Bronchial epithelial cell (primary cell): ENCODE measurements at places on chromosomes 1 and 21.

DNA sequence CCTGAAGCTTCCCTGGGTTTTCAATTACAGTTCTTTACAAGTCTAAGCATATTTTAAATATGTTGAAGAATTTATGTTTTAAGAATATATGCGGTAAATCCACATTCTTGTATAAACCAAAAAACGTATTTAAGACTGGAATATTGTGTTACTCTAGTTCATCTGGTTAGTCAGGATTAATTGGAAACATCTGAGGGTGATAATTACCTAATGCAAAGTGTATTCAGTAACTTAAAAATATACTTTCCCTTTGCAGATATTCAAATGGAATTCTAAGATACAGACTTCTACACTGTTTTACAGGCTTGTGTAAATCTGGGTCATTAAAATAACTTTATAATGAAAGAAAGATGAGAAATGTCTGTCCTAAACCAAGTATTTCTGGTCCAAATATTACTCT is 302.0 kb downstream of the VAV3 start:
- no peak for DNase-seq

- no peak for DNase-seq
These were observed 6.6 kb downstream of the RSBN1 start for GRCh38 chr1:113805639-113806038.

DNA sequence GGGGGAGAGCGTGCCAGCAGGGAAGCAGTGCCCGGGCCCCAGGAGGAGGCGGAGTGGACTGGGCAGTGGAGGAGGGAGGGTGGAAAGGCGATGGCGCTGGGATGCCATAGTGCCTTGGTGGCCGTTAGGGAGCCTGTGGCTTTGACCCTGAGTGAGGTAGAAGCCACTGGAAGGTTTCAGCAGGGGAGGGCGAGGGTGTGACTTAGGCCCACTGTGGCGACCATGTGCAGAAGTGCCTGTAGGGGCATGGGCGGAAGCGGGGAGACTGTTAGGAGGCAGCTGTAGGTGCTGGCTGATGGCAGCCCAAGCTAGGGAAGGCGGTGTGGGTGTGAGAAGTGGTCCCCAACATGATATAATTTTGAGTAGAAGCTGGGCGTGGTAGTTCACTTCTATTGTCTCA is 28.2 kb downstream of the LHX4 start:
- DNase-seq: no peak

- DNase-seq: no peak
These were observed 32.8 kb downstream of the EPRS1 start for GRCh38 chr1:220013497-220013896.

- no peak for DNase-seq
These were observed 72.0 kb downstream of the ST6GALNAC5 start for GRCh38 chr1:76939050-76939816.

- no peak for DNase-seq
These were observed 122.4 kb downstream of the SIPA1L2 start for GRCh38 chr1:232507571-232507970.

DNA sequence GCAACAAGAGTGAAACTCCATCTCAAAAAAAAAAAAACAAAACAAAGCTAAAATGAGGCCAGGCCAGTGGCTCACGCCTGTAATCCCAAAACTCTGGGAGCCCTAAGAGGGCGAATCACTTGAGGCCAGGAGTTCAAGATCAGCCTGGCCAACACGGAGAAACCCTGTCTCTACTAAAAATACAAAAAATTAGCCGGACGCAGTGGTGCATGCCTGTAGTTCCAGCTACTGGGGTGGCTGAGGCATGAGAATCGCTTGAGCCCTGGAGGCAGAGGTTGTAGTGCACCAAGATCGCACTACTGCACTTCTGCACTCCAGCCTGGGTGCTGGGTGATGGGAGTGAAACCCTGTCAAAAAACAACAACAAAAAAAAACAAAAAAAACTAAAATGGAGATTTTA is 191.2 kb upstream of the SGIP1 start:
- no peak for DNase-seq

- DNase-seq: no peak
These were observed 303.3 kb upstream of the DAB1 start for GRCh38 chr1:57727121-57727520.

DNA sequence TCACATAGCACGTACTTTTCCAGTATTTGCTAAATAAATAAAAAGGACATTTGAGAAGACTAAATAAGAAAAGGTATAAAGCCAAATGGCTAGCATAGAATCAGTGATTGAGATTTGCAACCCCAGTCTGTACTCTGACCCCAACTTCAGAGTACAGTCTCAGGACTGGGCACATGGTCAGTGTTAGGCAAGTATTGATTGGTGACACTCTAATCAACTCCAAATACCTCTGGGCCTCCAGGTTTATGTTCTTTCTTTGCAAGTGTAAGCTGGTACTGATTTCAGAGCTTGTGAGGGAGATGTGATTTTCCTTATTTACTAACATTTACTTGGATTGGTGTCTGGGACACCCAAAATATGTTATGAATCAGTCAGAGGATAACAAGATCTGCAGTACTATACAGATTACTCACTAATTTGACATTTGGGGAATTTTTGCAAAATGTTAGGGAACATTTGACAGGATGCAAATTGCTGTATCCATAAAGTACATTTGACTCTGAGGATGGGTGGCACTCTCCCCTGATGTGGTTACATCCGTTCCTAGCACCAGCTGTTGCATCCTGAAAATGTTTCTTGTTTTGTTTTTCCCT is 34.2 kb downstream of the LMO4 start:
- no peak for DNase-seq

GRCh38 chr1:3349161-3349967 is 105.1 kb upstream of the ARHGEF16 start:
- DNase-seq: no peak

- no peak for DNase-seq
These were observed 110.8 kb downstream of the WDR4 start for GRCh38 chr21:42768324-42769121.

DNA sequence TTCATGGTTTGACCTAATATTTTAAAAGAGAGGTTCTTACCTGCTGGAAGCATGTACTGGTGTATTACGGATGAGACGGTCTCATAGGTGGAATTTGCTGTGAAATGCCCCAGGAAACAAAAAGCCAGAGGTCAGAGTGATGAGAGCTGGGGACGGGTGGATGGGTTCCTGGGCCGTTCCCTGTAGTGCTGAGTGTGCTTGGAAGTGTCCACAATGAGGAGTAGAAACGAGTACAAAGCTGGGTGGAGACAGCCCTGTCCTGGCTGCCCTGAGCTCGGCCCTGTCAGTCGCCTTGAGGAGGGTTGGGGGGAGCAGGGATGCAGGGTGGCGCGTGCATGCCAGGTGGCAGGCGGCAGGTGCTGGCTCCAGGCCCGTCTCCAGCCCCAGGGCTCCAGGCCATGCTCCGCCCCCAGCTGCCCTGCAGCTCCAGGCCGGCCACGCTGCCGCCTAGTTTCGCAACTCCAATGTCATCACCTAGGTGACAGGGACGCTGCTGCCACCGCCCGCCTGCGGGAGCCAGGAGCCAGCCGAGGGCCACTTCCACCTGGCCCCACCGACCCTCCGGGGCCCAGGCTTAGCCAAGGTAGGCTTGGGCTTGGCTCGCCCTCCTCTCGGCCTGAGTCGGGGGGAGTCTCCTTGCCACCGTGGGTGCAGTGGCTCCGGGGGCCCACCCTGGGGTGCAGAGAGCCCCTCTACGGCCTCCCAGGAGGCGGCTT is 16.4 kb downstream of the TP73 start:
- DNase-seq: peak; percentile 23

DNA sequence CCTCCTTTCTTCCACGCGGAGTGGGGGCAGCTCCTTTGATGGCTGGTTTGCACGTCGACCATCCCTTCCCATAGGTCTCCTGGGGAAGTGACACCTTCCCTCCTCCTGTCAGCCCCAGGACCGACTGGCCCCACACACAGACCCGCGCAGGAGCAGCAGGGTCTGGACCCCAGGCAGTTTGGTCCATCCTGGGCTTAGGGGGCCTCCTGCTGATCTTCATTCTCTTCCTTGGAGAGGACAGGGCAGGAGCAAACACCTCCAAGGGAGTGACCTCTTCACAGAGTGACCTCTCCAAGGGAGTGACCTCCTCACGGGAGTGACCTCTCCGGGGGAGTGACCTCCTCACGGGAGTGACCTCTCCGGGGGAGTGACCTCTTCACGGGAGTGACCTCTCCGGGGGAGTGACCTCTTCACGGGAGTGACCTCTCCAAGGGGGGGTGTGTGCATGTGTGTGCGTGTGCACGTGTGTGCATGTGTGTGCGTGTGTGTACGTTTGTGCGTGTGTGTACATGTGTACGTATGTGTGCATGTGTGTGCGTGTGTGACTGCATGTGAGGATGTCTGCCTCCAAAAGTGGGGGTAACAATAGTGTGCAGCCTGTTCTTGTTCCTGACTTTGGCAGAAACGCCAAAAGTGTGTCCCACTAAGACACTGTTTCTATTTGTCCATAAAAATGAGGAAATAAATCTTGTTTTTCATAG is 29.8 kb downstream of the COL6A1 start:
- DNase-seq: no peak

- no peak for DNase-seq
These were observed 290.4 kb upstream of the PLXNA2 start for GRCh38 chr1:208534599-208534897.

DNA sequence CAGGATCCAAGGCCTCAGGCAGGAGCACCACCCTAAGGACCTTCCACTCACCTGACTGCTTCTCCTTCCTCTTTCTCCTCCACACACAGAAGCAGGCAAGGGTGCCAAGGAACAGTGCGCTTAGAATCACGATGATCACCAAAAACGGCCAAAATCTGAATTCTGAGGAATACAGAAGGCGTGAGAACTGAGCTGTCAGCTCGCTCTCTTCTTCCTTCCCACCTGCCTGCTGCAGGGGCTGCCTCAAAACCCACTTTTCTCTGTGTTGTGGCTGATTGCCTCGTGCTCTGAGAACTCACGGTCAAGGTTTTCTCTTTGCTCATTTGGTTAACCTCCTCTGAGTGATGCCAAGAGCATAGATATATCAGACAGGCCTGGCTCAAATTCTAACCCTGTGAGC is 23.8 kb downstream of the CD244 start:
- DNase-seq: no peak

DNA sequence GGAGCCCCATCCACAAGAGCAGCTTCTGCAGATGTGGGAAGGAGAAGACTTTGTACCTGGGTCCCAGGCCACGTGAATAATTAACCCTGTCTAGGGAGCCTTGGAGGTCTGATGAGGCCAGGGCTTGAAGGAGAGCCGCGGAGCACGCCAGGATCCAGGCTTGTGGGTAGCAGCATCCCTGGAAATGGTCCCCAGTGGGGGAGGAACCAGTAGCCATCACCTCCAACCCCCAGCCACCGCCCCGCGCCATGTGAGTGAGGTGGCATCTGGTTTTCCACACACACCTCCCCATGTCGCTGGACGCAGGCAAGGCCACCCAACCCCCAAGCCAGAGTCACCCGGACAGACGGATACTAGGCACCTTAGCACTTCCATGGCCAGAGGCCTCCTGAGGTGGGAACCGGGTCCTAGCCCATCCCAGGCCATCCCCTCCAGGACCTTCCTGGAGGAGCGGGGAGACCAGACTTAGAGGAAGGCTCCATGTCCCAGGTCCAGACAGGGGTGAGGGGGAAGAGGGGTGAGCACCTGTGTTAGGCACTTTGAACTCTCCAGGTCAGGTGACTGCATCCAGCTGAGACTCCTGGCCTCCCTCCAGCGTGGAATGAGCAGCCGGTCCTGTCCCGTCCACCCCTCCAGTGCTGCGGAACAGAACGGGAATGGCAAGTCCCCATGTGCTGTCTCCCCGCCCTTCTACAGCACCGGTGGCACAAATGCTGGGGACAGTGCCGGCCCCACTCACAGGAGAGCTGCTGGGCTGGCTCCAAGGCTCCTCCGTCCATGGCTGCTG is 53.2 kb downstream of the RIPK4 start:
- no peak for DNase-seq

GRCh38 chr1:43509740-43510375 is 20.8 kb upstream of the PTPRF start:
- DNase-seq: peak; percentile 27
